ENCODE measurements at places on chromosomes 6 and 20. TPM values are rescaled to one million over a fixed set of nuclear protein-coding genes. Genes with fewer than 3 reads are reported as not detected.

DNA sequence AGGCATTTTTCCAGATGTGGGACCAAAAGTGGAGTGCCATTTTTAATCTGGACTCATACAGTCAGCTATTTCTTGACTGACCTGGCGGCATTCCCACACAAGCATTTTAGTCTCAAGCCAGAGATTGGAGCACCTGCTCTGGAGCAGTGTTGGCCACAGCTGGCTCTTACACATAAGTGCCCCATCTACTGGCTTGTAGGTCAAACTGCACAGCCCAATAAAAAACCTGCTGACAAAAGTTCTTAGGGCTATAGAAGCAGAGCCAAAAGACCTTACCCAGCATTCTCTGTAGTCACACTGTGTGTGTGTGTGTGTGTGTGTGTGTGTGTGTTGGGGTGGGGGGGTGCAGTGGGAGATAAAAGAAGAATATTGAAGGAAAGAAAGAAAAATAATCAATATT is 38.6 kb upstream of the SENP6 start:
- DNase-seq = peak; percentile 45

DNA sequence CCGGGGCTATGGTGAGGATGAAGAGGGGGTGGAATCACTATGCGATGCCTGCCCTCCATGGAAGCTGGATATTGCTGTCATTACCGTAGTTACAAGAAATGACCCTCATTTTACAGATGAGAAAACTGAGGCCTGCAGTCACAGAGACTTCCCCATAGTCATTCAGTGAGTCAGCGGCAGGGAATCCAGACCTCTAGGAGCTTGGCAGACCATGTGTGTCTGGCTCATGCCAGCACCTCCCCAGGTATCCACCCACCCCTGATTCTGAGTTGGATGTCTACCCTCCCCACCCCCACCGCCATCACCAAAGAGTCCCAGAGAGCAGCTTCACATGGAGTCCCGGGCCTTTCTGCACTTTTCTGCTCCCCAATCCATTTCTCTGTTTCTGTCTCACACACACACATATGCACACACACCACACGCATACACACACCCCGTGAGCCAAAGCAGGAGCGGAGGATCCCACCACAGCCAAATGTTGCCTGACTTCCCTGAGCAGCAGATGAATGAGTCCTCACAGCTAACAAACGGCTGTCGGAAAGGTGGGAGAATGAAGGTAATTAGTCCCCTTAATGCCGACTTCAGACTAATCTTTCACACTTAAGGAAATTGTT is 24.8 kb downstream of the CDH22 start:
- peak; percentile 50 for DNase-seq

DNA sequence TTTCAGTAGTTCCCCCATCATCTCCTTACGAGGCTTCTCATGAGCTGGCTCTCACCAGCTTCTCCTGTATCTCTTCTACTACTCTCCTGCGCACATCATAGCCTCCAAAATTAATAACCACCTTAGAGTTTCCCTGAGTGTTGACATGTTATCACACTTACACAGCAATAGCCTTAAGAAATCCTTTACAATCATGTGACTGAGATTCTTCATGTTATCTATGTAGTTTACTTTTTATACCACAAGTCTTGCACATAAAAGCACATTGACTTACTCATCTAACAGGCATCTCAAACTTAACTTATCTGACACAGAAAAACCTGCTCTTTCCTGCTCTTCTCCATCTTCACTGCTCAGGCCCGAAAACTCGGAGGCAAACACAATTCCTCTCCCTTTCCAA is 103.7 kb upstream of the TAB2 start:
- DNase-seq = peak; percentile 65

DNA sequence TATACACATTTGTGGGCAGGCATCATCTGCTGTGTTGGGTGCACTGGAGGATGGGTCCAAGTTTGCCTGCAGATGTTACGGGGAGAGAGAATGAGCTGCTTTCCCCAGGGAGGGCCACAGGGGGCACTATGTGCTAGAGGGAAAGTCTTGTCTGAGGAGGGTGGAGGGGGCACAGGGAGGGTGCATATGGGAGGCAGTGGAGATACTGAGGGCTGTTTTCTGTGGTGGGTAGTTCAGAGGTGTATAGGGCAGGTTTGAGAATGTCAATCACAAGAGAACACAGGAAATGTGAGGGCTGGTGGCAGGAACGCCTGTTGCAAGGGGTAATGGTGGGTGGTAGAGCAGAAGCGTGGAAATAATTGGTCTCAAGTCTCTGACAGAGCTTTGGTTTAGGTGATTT is 7.7 kb upstream of the PTPRA start:
- no peak for DNase-seq

DNA sequence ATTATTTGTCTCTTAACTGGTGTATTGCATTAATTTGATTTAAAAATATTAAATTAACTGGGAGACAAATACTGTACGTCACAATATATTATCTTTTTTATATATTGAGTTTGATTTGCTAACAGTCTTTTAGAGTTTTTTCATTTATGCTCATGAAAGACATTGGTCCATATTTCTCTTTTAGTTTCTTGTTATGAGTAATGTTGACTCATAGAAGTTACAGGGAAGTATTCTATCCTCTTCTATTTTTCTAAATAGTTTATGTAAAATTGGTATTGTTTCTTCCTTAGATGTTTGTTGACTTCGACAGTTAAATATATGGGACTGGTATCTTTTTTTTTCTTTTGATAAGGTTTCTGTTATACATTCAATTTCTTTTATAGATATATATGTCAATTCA is 1115.6 kb upstream of the CITED2 start:
- DNase-seq = peak; percentile 44

DNA sequence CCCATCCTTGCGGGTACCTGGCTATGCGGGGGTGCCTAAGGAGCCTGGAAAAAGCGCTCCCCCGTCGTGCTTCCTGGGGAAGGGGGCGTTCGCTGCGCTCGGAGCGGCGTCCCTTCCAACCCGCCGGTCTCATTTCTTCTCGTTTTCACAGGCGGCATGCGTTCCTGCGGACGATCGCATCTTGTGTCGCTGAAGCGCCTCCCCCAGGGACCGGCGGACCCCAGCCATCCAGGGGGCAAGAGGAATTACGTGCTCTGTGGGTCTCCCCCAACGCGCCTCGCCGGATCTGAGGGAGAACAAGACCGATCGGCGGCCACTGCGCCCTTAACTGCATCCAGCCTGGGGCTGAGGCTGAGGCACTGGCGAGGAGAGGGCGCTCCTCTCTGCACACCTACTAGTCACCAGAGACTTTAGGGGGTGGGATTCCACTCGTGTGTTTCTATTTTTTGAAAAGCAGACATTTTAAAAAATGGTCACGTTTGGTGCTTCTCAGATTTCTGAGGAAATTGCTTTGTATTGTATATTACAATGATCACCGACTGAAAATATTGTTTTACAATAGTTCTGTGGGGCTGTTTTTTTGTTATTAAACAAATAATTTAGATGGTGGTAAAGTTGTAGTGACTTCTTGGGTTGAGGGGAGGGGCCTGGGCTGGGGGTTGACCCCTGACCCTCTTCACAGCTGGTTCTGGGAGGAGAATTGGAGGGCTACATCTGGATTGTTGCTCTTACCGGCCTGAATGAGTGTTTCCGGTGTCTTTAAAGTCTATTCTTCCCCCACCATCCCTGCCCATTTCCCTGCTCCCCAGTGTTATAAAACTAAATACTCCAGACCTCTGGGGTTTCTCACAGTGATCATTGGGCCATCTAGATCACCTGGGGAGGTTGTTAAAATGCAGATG is 1.1 kb downstream of the ID1 start:
- DNase-seq = peak; percentile 47

- peak; percentile 14 for DNase-seq
These were observed 65.2 kb downstream of the PPP1R14C start for GRCh38 chr6:150207931-150208570.

- DNase-seq = peak; percentile 99
These were observed 23.6 kb downstream of the FOXQ1 start for GRCh38 chr6:1335367-1336037.

DNA sequence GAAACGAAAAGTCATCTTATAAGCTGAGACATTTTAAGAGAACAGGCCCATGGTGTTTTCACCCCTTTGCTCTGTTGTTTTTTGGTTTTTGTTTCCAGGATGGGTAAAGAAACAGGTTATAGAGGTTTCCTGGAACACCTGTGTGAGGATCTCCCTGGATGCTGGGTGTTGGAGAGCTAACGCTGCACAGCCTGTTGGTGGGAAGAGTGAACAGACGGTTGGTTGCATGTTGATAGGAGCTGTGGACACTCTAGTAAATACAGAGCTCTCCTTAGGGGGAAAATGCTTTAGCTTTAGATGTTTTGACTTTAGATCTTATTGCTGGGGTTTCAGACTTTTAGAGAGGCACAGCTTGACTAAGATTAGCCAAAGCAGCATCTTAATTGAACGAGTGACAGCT is 235.2 kb downstream of the SOX4 start:
- DNase-seq = no peak

DNA sequence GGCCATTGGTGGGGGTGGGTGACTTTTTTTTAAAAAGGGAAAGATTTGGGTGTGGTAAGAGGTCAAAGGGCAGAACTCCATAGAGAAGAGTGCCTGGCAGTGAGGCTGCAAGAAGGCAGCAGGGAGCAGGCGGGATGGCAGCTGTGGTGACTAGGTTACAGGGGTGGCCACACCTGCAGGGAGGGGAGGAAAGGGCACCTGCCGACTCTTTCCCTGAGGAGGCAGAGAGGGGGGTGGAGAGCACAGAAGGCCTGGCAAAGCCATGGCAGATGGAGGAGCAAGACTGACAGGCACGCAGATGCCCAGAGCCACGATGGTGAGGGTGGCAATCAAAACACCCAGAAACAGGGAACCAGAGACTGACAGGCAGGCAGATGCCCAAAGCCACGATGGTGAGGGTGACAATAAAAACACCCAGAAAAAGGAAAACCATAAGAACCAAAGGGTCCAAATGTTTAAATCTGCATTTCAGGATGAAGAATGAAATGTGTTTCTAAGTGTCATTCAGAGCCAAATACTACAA is 19.3 kb downstream of the CST7 start:
- DNase-seq = no peak

Gene SNX5
- total RNA-seq = 107 TPM

Gene CHD6
- total RNA-seq = 16.8 TPM

Gene MDN1
- 8.7 TPM for total RNA-seq
